Amniotic epithelial cell (primary cell): ENCODE measurements at places on chromosomes 4 and X.

DNA sequence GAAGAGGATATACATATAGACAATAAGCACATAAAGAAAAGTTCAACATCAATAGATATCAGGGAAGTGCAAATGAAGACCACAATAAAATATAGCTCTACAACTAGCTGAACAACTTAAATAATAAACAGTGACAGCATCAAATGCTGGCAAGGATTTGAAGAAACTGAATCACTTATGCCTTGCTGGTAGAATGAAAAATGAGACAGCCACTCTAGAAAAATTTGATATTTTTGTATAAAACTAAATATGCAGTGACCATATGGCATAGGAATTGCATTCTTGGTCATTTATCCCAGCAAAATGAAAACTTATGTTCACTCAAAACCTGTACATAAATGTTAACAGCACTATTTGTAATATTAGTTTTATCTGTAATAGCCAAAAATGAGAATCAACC lies 1102.0 kb downstream of the C4orf33 start:
- DNase-seq = no peak

GRCh38 chrX:152575331-152575730 lies 62.4 kb upstream of the GABRQ start:
- no peak for DNase-seq

GRCh38 chrX:20954014-20954413 lies 420.2 kb upstream of the CNKSR2 start:
- no peak for DNase-seq

DNA sequence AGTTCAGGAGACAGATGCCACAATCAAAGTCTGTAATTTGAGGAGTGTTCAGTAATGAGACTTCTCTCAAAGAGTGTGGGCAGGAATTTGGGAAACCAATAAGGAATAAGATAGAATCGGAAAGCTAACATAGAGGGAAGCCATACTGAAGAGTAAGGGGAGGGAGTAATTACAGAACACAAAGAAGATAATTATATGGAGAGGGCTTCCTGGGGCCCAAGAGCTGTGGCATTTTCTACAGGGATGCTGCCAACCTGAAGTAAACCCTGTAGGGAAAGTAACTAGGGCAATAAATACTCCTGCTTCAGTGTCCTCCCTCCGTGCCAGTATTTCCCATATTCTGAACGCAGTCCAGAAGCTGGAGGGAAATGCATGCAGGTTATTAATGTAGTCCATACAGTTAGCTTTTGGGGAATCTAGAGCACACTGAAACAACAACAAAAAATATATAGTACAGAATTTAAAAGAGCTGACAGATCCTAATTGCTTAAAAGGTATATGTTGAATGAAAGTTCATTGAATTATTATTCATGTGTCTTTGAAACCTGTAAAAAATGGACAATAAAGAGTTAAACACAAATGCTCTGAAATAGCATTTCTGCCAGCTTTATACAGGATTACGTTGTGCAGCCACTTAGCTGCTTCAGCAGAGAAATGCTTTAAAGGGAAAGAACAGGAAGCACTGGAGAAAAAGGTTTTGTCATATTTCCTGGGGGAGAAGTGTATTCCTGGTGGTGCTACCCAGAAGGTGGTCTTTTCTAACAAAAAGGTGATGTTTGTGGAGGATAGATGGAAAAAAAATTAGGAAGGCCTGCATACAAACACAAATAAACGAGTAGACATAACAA lies 48.0 kb downstream of the CXXC4 start:
- no peak for DNase-seq

DNA sequence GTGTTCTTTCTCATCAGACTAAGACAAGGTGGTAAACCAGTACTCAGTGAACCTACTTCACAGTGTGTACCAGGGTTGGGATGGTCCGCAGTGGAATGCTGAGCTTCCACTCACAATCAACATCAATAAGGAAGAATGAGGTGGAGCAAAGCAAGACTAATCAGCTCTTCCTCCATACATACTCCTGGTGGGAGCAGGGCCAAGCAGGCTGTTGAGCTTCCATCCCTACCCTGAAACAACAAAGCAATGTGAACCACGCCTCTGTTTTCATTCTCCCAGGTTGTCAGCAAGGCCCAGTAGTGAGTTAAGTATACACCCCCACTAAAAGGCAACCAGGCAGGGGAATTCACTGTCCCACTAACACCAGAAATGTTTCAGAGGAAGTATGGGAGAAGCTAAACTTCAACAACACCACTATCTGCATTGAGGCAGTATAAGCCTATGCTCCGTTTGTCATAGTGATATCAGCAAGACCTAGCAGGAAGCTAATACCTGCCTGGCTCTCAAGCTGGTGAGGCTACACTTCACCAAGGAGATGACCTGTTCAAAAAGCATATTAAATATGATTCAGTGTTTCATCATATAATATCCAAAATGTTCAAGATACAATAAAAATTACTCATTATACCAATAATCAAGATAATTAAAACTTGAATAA lies 109.5 kb downstream of the DDX60 start:
- DNase-seq = no peak

- no peak for DNase-seq
Observed at GRCh38 chr4:67465032-67465762, 80.1 kb downstream of the CENPC start.

- no peak for DNase-seq
Observed at GRCh38 chr4:67755974-67756373, 1.8 kb upstream of the GNRHR start.

DNA sequence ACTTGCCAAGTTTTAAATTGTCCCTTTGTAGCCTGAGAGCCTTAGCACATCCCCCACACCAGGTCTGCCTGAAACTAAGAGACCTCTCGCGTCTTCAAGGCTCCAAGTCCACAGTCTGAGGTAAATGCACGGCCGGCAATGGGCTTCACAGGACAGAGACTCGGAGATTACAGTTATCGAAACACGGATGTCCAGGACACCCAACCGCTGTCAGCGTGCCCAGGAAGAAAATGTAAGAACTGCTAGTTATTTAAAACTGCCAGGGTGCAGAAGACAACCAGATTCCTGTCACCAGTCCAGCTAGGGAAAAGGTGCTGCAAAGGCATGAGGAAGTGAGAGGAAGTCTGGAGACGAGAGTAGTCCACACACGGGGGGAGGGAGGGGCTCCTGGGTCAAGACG lies 28.9 kb downstream of the ZNF827 start:
- no peak for DNase-seq
